ENCODE measurements at places on chromosomes 1 and 21.

DNA sequence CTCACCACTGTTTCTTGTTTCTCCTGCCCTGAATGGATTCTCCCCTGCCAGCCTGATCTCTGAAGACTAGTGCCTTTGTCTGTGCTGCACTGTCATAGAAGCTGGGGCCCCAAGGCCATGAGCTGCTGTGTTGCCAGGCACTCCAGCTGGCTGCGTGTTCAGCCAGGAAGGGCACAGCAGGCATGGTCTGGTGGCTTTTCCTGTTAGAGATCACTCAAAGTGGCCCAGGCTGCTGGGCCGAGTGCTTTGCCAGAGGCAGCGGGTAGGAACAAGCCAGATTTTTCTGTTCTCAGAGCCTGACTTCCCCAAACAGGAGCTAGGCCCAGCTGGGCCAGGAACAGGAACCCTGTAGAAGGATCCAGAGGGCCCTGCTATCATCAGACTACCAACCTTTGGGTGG lies 5.2 kb downstream of the ADPRS start:
- DNase-seq = no peak

- peak; percentile 19 for DNase-seq
Measured at GRCh38 chr1:109040989-109041620, 797 bp downstream of the WDR47 start.

DNA sequence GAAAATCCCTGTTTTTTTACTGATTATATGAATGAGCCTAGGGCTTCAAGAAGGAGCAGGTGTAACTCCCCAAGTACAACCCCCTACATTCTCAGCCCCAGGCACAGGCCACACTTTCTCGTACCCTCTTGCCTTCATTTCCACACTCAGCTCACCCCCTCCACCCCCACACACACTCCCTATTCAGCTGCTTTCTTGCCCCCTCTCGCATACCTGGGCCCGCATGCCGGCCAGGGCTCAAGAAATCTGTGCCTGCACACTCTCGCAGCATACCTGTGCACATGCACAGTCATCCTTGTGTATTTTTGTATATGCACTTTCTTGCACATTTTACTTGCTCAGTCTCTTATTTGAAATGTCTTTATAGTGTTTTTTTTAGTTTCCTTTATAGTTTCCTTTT lies 2.0 kb downstream of the PTPRF start:
- DNase-seq = no peak

DNA sequence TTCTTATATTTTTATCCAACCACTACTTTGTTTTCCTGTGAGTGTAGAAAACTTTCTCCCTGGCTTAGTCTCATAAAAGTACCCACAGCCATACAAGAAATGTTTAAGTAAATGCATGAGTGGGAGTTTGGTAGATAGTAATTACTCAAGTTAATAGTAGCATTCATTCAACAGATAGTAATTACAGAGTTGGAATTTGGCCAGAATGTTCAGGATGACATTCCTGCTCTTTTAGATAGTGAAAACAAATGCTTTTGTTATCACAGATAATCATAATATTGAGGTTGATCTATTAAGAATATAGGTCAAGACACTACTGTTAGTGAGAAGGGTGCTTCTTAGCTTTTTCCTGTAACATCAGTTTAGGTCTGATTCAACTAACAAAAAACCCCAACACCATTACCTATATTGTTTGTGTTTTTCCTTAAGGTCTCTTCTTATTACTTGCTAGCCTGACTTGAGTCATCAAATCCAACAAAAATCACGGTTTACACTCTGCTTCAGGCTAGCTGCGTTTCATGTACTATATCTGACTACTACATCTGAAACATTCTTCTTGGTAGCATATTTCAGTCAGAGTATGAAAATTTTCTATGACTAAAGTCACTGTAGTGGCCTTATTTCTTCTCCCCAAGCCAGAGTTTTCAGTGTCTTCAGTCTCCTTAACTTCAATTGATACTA lies 163.7 kb downstream of the HS2ST1 start:
- DNase-seq = no peak
